ENCODE measurements at places on chromosomes 6 and 20. TPM values are rescaled to one million over a fixed set of nuclear protein-coding genes. Genes with fewer than 3 reads are reported as not detected.

Gene HLA-DQA1
- 5.3 TPM for total RNA-seq

- no peak for DNase-seq
Measured at GRCh38 chr20:32631933-32632460, 41.7 kb downstream of the C20orf203 start.

DNA sequence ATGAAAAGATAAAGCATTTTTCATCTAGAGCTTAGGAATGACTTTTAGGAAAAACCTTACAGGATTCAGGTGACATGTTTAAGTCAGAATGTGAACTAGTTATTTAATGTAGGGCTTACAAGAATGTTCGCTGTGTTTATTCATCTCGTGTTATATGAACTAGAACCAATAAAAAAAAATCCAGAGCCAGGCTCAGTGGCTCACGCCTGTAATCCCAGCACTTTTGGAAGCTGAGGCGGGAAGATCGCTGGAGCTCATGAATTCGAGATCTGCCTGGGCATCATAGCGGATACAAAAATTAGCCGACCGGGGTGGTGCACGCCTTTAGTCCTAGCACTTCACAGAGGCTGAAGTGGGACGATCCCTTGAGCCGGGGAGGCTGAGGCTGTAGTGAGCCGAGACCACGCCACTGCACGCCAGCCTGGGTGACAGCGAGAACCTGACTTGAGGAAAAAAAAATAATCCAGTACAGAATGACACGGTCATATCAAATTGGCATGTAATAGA lies 46.3 kb downstream of the OR2B2 start:
- no peak for DNase-seq

Gene DEFB121
- not detected for total RNA-seq

Gene RAET1L
- total RNA-seq, result not detected

Gene CUL9
- total RNA-seq, result 14.0 TPM
